ENCODE measurements at places on chromosomes 4 and X. TPM values are rescaled to one million over a fixed set of nuclear protein-coding genes. Genes with fewer than 3 reads are reported as not detected.

The GUCY1A1 gene
- total RNA-seq, result not detected

The SYTL5 gene
- not detected for total RNA-seq

The NPY5R gene
- total RNA-seq, result not detected

The FGF13 gene
- total RNA-seq, result not detected

The SHROOM4 gene
- total RNA-seq, result not detected

The FRG2 gene
- not detected for total RNA-seq

The EGFL6 gene
- 0.19 TPM for total RNA-seq

The MGAT4D gene
- total RNA-seq, result not detected

The AMBN gene
- total RNA-seq, result not detected

The HSD17B13 gene
- not detected for total RNA-seq

The FGF5 gene
- not detected for total RNA-seq

The CLTRN gene
- total RNA-seq, result 0.61 TPM

The NPFFR2 gene
- not detected for total RNA-seq

DNA sequence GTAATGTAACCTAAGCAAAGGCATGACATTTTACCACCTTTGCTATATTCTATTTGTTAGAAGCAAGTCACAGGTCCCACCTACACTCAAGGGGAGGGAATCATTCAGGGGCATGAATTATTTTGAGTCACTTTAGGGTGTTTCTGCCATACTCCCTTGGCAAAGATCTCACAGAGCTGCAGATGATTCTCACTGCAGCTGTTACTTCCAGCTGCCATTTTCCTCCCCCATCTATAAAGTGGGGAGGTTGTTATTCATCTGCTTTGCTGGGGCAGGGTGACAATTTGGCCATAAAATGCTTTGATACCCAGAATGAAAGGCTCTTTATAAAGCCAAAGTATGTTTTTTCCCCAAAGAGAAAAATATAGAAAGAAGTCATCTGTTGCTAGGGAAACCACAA is 136.5 kb upstream of the SMIM31 start:
- no peak for DNase-seq

GRCh38 chr4:153221783-153222706 is 17.8 kb downstream of the TRIM2 start:
- DNase-seq, result peak; percentile 64

- DNase-seq, result no peak
Observed at GRCh38 chr4:13601848-13602247, 25.7 kb downstream of the BOD1L1 start.

DNA sequence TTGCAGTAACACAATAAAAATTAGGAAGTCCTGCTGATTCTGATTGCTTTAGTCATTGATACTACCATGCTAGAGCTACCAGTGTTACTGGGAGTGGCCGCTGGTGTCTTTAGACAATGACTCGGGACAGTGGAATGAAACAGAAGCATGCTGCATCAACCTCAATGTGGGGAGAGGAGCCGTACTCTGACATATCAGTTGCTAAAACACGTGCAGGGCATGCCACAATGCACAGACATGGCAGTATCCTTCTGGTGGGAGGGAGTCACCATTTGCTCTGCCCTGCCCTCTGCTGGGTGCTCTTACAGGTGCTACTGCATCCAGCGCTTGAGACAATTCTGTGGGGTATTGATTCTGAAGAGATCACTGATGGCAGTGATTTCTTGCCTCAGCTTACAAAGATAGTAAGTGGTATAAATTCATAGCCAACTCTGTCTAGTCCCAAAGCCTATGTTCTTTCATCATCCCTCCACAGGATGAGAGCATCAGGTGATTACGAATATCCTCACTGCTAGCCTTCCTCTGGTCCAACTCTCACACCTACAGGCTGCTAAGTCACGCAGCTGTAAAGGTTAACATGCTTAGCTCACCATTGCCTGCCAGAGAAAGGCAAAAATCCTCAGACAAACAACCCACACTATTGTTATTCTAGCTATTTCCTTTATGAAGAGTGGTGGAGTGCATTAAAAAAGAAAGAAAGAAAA is 43.7 kb downstream of the NSG1 start:
- peak; percentile 80 for DNase-seq

GRCh38 chr4:159103384-159103990 is 608 bp downstream of the RAPGEF2 start:
- peak; percentile 67 for DNase-seq

- no peak for DNase-seq
Observed at GRCh38 chrX:39501822-39502221, 595.9 kb downstream of the BCOR start.

GRCh38 chr4:189809839-189810238 is 130.8 kb upstream of the FRG1 start:
- DNase-seq, result no peak

DNA sequence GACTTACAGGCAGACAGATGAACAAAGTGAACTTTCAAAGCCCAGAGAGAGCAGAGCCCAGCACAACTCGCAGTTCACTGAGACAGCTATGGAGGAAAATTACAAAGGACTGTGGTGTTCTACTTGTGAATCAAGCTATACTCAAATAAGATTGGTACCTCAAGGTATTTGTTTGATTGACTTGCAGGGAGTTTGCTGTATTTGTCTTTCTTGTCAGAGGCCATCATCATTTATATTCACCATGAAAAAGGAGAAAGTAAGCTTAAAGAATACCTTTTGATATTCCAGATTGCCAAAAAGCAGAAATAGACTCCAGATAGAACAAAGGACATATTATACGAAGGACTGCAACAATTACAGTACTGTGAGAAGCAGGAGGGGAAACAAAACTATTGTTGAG is 1047.9 kb downstream of the RPA4 start:
- DNase-seq, result no peak

- DNase-seq, result no peak
Observed at GRCh38 chrX:107978707-107979307, 3.4 kb downstream of the TEX13B start.

- no peak for DNase-seq
Observed at GRCh38 chrX:123923211-123923610, 38.3 kb upstream of the STAG2 start.

- DNase-seq, result no peak
Observed at GRCh38 chr4:158809611-158810486, 41.0 kb downstream of the FNIP2 start.

DNA sequence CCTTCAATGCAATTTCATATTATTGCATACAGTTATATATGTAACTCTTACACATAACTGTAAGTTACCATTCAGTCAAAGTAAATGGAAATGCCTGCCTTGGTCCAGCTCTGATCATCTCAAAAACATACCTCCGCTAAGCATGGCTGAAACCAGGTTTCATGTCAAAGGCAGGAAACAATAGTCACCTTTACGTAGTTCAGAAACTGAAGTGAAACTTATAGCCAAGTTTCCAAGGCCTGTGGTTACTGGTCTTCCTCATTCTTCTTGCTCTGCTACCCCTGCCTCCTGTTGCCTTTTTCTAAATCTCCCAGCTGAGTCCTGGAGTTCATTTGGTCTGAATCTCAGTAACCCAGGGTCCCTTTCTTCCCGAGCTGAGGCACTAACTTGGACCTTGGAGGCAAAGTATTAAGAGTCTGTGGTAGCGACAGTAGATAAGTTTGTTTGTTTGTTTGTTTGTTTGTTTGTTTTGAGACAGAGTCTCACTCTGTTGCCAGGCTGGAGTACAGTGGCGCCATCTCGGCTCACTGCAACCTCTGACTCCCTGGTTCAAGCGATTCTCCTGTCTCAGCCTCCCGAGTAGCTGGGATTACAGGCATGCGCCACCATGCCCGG is 30.8 kb downstream of the DAPP1 start:
- DNase-seq, result peak; percentile 46

DNA sequence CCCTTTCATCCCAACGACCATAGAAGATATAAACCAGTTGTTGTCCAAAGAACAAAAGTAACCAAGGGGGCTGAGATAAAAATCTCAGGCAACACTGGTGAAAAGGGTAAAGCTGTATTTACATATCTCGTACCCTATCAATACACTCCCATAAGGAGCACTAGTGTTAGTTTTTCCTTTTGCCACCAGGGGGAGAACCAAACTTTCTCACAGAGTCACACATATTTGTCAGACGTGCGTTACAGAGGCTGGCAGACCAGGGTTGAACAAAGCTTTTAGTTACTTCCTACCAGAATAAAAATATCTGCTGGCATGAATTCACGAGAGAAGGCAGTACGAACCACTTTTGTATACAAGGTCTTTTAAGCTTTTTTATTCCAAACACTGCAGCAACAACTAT is 88.3 kb downstream of the AMELX start:
- DNase-seq, result peak; percentile 8

GRCh38 chr4:92035666-92036065 is 268.1 kb upstream of the GRID2 start:
- no peak for DNase-seq

DNA sequence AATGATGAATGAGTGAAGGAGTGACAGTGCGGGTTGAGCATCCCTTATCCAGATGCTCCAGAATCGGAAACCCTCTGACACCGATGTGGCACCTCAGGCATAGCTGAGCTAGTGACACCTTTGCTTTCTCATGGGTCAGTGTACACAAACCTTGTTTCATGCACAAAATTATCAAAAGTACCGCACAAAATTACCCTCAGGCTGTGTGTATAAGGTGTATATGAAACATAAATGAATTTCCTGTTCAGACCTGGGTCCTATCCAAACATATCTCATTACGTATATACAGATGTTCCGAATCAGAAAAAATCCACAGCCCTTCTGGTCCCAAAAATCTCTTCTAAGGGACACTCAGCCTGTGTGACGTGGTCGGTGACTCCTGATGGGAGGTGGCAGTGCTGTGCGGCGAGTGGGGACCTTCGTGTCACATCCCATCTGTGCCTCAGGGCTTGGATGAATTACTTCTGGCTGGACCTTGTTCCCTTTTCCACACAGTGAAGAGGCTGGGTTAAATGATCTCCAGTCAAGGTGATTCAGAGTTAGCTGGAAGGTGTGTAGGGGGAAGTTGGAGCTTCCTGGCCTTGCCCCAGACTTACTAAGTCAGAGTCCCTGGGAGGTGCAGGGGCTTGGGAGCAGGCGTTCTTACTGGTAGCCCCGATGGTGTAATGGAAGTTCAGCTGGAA is 18.8 kb downstream of the RGS12 start:
- DNase-seq, result no peak

- no peak for DNase-seq
Observed at GRCh38 chrX:130728208-130728607, 174.8 kb downstream of the ENOX2 start.

- no peak for DNase-seq
Observed at GRCh38 chrX:21847342-21847741, 7.9 kb downstream of the MBTPS2 start.

DNA sequence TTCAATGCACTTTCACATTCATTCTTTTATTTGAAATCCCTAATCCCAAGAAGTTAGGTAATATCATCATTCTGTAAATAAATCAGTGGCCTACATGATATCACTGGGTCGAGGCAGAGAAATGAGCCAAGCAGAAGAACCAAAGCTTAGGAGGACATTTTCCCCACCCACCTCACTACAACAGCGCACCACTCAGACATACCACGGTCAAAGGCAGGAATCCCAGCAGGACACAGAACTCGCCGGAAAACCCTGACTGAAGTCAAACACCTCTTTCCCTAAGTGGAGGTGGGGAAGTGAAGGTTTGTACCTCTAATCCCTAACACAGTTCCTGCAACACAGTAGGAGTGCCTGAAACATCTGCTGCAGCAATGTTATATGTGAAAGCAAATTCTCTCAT is 21.5 kb downstream of the RELL1 start:
- DNase-seq, result no peak

DNA sequence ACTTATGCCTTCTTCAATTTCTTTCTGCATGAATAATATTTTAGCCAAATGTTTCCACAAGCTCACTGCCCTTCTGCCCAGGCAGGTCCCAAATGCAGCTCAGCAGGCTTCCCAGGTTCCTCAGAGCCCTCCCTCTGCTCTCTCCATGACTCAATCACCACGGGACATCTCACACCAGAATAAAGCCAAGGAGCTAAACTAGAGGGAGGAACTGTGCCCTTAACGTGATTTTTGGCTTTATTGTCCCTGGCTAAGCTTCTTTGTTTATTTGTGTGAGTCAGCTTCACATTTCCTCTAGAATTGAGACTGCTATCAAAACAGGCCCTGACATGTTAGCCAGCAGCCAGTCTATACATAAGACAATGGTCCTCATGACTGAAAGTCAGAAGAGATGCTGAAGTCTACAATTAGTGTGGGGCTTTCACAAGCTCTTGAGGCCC is 186.4 kb upstream of the GALNT7 start:
- no peak for DNase-seq

GRCh38 chrX:116181300-116181699 is 10.8 kb downstream of the AGTR2 start:
- DNase-seq, result no peak

DNA sequence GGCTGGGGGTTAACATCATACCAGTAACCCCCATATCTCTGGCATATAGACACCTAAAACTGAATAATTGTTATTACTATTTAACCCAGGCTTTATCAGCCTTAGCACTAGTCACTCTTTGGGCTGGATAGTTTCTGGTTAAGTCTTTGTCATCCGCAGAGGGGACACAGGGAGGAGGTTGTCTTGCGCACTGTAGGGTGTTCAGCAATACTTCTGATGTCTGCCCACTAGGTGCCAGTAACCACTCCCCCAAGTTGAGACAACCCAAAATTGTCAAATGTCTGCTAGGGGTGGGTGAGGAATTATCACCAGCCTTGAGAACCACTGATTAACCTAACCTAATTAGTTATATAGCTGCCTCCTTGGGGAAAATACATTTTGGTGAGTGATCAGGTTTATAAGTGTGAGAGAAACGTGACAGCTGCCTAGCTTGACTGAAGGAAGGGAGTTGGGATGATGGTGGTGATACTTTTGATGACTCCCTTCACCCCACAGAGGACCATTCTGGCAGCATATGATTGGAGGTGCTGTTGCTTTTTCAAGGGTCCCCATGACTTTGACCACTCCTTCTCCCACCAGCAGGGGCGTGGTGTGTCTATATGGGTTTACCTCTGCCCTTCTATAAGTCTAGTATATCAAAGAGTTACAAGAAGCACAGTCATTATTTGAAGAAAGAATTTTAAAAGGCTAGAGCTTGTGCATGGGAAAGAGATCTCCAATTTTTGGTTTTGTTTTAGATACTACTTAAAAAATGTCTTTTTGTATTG is 140.9 kb downstream of the STIM2 start:
- DNase-seq, result no peak

GRCh38 chr4:143559757-143560147 is 46.2 kb downstream of the SMARCA5 start:
- peak; percentile 43 for DNase-seq

- DNase-seq, result peak; percentile 32
Observed at GRCh38 chr4:113636877-113637276, 124.7 kb downstream of the CAMK2D start.

DNA sequence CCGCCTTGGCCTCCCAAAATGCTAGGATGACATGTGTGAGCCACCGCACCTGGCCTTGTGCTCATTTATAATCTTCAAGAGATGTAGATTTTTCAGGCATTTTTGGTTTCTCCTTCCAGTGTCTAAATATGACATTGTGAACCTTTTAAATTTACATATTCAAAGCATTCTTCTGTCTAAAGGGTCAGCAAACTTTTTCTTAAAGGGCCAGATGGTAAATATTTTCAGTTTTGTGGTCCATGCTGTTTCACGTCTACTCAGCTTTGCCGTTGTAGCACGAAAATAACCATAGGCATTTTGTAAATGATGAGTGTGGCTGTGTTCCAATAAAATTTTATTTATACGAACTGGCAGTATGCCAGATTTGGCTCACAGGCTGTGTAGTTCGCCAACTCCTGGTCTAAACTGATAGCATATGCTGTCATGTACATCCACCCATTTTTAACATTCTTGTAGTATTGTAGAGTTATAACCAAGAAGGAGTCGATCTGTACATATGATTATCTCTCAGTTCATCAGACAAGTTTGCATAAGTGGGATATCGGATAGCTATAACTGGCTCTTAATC is 12.7 kb upstream of the GCNA start:
- no peak for DNase-seq

- no peak for DNase-seq
Observed at GRCh38 chrX:75365243-75365975, 91.5 kb downstream of the UPRT start.

Measured in activated CD4-positive, alpha-beta T cell treated with anti-CD3 and anti-CD28 coated beads for 36 hours (primary cell).